ENCODE measurements at places on chromosomes 7 and 10.

DNA sequence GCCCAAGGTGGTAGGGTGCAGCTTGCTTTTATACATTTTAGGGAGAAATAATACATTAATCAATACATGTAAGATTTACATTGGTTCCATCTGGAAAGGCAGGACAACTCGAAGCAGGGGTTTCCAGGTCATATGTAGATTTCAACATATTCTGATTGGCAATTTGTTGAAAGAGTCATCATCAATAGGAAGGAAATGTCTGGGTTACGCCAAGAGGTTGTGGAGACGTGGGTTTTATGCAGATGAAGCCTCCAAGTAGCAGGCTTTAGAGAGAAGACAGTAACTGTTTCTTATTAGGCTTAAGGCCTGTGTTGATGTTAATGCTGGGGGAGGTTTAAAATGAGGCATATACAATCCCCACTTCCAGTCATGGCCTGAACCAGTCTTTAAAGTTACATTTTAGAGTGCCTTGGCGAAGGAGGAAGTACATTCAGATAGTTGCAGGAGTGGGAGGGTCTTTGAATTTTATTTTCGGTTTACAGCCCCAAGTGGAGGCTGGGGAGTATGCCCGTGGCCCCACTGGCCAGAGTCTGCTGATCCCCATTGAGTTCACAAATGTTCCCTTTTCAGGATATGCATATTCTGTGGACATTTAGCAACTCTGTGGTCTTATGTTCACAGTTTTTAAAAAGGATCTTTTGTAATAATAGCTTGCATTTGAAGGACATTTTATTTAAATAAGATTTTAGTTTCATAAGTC, 166.0 kb upstream of the GDF10 start:
- DNase-seq: no peak

GRCh38 chr7:81487516-81487915, 282.3 kb downstream of the HGF start:
- DNase-seq: no peak

DNA sequence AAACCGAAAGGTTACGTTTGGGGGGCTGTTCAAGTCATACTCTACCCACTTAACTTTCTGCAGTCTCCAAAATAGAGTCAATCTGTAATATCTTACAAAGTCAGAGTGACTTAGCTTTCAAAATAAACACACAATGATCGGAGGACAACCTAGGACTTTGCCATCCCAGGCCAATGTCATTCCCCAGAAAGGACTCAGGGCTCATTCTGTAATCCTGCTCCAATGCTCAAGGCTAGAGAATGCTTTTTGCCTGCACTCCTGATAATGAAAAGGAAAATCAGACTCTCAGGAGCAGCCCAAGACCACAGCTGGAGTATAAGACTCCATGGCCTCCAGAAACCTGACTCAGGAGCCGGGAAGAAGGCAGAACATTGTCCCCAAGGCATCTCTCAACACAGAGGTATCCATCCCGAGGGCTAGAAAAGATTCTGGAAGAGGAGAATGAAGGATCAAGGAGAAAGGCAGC, 28.5 kb upstream of the ASCC1 start:
- DNase-seq: no peak

- no peak for DNase-seq
Observed at GRCh38 chr10:71031026-71031425, 142.7 kb upstream of the PCBD1 start.

- DNase-seq: no peak
Observed at GRCh38 chr10:97180986-97181385, 4.8 kb downstream of the SLIT1 start.

- DNase-seq: no peak
Observed at GRCh38 chr7:111654343-111654742, 92.1 kb upstream of the IMMP2L start.
